Activated CD4-positive, alpha-beta memory T cell treated with anti-CD3 and anti-CD28 coated beads for 36 hours (primary cell): ENCODE measurements at places on chromosomes 6 and 20.

DNA sequence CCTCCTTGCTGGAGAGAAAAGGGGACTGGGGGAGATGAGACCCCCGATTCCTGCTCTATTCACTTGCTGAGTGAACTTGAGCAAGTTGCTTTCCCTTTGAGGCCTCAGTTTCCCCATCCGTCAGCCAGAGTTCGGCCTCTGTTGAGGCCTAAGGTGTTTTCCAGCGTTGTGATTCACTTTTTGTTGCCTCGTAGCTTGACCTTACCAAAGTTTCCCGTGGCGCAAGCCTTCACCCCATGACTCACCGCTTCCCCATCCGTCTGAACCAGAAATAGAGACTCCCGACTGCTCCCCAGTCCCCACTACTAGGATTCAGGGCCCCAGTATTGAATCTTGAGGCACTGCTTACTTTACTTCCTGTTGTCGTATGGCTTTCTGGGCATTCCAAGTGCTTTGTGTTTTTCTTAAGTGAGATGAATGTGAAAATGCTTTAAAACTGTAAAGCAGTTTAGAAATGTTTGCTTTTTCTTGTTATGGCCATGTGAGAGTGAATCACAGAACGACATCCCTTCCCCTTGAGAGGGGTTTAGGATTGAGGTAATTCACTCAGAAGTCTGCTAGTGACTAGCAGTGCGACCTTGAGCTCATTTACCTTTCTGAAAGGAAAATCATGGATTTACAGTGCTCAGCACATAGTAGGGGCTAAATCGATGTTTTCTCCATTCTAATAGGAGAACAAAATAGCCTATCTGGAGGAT lies 1.2 kb downstream of the CHMP4B start:
- DNase-seq: peak; percentile 68

- no peak for DNase-seq
These were observed 32.3 kb upstream of the SLC23A2 start for GRCh38 chr20:5033566-5033965.

- no peak for DNase-seq
These were observed 64.4 kb upstream of the TFB1M start for GRCh38 chr6:155378724-155379123.

DNA sequence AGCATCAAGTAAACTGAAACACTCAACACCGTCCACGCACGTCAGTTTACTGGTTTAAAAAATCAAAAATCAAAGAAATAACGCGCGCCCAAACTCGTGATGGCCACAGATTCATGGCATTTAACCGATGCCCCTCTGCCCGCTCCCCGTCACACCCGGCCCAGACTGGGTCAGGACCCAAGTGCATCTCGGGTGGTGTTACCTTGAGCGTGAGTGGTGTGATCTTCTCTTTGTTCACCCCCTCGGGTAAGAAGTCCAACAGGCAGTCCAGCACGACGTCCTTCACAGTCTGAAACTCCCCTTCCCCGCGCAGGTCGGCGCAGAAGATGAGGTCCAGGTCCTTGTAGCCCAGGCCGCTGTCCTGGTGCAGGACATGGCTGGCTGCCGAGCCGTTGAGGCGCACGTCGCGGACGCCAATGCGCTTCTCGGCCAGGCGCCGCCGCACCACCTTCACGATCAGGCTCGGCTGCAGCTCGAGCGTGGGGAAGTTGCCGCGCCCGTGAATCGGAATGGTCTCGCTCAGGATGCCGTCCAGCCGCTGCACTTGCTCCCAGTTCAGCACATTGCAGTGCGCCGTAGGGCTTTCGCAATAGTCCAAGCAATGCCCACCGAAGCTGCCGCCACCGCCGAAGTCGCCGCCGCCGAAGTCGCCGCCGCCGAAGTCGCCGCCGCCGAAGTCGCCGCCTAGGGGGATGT lies 945 bp downstream of the TENT5A start:
- peak; percentile 36 for DNase-seq

DNA sequence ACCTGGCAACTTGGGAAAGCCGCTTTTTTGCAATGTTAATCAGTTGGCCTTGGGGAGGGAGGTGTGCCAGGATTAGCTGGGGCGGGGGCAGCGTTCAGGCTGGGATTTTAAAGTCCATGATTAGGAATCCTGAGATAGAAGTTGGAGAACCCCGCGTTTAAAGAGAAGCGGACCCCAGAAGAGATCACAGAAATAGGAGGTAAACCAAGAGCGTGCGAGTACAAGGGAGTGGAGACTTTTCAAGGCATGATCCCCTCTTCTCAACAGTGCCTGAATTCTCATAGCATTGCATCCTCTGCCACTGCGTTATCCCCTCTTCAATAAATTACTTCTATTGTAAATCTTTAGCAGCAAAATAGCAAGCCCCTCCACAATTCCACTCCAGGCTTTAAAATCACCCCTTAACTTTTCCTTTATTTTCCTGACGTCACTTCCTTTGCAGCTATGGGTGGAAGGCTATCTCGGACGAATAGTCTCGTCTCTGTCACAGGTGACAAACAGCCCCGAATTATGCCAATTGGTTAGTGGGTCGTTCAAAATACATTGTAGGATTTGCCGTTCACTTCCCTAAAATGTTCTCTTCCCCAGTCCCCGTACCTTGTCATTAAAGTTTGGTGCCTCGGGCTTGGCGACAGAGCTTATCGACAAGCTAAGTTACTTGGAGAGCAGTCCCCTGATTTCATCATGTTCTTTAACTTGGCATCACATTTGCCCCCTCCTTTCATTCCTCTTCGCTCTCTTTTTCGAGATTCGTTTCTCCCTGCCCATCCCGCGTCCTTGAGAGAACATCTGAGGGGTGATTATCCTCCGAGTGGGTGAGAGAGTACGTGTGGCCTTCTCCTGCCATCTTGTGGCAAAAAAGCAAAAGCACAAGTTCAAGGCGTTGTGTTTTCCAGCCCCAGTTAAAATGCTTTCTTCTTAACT lies 17.1 kb downstream of the OR2B2 start:
- DNase-seq: peak; percentile 75

DNA sequence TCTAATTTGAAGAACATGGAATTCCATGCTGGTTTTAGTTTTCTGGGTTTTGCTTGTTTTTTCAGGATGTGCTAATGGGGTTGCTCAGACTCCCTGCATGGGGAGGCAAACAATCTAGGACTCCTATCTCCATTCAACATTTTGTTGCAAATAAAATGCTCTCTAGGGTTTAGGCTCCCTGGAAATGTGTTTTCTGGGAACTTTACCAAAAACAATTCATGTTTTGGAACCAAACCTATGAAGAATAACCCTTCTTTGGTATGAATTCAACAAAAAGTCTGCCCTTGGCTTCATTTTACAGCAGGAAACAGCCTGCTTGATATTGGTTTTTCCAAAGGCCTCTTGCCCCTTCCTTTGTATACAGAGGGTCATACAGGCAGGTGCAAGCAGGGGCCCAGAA lies 217.7 kb downstream of the FOXA2 start:
- no peak for DNase-seq

GRCh38 chr6:166333172-166333995 lies 9.0 kb downstream of the SFT2D1 start:
- peak; percentile 48 for DNase-seq

DNA sequence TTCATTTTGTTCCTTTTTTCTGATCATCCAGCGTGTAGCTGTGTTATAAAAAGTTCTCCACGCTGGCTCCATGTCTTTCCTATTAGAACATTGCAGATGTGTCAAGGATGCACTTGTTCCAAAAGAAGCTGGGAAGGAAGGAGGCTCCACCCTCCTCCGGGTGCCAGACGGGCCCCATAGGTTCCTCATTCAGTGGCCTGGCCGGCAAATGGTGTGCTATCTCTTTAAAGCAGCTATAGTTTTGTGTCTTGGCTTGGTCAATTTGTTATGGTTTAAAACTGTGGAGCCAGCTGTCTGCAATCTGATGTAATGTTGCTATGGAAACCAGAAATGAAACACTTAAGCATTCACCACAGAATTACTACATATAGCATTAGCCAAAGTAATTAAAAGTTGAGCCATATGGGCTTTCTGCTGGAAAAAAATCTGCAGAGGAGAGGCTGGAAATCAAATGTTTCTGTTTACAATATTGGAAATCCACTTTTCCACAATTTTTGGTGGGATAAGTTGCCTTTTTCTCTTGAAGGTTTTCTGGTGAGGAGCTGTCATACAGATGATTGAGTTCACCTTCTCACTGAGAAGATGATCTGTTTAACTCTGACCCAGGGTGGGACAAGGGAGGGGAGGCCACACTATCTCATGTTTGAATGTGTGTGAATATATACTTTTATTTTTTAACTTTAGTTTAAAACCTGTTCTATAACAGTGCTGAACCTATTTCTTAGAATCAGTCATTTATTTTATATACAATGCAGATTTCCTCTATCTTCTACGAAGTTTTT lies 167.4 kb downstream of the SASH1 start:
- no peak for DNase-seq

DNA sequence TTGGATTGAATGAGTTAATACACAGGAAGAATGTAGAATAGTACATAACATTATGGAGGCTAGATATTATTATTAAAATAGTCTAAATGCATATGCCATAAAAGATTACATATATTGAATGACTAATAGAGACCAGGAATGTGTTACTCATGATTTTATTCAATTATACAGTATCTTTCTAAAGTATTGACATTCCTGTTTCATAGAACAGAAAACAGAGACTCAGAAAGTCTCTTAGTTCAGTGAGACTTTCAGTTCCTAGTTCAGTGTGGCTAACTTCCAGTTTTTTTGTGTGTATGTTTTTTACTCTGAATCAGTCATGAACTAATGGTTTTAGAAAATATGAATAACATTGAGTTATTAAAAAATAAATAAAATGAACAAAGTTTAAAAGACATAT lies 34.6 kb upstream of the TMEM244 start:
- DNase-seq: no peak

- no peak for DNase-seq
These were observed 7.7 kb downstream of the LSM14B start for GRCh38 chr20:62129731-62130531.

GRCh38 chr6:118748311-118749062 lies 97.1 kb upstream of the CEP85L start:
- DNase-seq: no peak

- DNase-seq: no peak
These were observed 580.0 kb upstream of the MARCKS start for GRCh38 chr6:113277111-113277510.

DNA sequence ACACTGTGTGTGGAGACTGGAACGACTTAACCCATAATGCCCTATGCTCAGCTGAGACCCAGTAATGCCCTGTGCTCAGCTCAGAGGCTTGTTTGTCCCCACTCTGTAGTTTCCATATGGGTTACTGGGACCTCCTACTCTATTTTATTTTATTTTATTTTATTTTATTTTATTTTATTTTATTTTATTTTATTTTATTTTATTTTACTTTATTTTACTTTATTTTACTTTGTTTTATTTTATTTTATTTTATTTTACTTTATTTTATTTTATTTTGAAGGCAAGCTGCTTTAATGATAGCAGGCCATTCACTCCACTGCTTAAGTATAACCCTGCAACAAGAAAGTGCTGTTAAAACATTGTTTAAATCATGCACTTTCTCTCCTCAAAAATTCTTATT lies 603.4 kb upstream of the JAG1 start:
- DNase-seq: no peak

DNA sequence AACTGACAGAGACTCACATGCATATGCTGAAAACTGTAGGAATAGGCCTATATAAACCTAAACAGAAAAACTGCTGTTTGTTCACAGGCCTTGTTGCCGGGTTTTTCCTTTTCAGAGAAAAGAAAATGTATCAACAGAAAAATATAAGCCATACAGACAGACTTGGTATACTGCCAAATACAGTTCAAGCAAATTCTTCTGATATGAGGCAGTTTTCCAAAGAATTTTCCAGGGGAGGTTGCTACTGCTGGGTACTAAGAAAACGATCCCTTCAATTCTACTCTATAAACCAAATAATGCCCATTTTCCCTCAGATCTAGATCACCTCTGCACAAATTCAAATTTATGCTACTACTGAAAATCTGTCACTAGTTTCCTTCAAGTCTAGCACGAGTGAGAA lies 59.4 kb downstream of the ME1 start:
- DNase-seq: no peak

DNA sequence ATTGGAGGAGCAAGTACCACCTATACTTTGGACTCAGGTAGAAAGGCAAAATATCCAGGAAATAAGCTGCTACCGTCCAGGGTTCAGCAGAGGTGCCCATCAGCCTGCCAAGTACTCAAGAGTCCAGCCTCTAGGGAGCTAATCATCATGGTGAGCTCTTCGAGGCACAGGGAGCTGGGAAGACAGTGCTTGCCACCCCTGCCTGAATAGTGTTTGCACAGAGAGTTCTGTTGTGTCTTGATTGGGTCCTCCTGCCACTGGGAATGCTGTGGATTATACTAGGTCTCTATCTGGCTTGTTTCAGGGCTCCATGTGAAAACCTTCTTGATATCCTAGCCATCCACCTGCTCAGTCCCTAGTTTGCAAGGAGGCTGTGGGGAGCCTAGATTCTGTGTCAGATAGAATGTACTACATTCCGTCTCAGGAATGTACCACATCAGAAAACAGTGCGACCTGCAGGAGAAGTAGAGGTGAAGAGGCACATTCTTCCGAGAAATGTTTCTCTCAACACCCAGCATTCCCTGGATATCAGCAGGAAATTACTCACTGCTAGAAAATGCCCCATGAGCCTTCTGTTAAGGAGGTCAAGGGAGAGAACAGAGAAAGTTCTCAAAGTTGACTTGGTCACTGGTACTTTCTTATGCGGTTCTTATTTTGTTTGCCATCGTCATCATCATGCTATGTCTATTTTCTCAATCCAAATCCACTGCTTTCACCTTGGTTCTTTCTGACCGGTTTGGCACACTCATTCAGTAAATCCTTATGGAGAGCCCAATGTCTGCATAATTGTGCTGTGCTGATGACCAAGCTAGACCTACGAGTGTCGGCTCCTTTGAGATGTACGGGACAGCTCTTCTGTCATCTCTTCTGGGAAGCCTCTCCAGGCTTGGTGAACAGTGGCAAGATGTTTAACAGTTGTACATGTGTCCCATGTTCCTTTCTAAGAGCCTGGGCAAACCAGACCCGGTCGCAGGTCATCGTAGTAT lies 30.7 kb downstream of the PTPN1 start:
- no peak for DNase-seq

- no peak for DNase-seq
These were observed 202.7 kb upstream of the MARCKS start for GRCh38 chr6:113654396-113654795.

DNA sequence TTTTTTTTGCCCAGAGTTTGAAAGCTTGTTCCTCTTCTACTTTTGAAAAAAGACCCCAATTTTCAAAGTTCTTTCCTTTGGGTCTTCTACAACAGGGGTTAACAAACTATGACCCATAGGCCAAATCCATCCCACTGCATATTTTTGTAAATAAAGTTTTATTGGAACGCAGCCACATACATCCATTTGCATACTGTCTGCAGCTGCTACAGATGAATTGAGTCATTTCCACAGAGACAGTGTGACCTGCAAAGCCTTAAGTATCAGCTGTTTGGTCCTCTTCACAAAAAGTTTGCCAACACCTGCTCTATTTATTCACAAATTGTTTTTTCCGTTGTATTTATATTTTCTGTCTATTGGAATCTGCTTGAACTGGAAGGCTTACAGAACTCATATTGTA lies 189.2 kb downstream of the TBC1D7 start:
- DNase-seq: no peak

- DNase-seq: no peak
These were observed 105.2 kb downstream of the SMOC2 start for GRCh38 chr6:168546151-168546550.

- DNase-seq: no peak
These were observed 58.5 kb upstream of the SLC22A16 start for GRCh38 chr6:110534731-110535492.
